ENCODE measurements at places on chromosomes 3 and 15. TPM values are rescaled to one million over a fixed set of nuclear protein-coding genes. Genes with fewer than 3 reads are reported as not detected.
A peak's percentile ranks its signal among the peaks of the same experiment; 100 is the strongest.

The LRRIQ4 gene
- total RNA-seq: not detected

The A4GNT gene
- total RNA-seq: not detected

DNA sequence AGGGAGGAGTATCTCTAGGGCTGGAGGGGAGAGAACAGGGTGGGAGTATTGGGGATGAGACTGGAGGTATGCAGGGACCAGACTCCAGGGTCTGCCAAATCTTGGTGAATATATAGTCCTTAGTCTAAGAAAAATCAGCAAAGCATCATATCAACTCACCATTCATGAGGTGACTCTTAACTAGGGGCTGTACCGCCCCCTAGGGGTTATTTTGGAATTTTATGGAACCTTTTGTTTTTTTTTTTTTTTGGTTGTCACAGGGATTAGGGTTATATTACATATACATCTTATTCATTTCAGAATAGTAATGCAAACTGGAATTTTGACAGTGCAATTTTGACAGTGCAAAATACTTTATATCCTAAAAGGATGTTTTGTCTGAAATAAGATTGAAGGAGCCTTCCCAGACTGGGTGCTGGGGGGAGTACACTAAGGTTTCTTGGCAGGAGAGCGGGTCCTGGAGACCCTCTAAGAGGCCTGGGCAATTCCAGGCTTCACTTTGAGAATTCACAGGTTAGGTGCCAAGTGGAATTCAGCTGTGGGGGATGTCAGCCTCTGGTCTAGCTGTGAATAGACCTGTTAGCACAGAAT is 7.5 kb downstream of the CMTM7 start:
- no peaks in the 10 kb centered on the region for H3K27me3 ChIP-seq
- no peak overlapping the region for H3K27ac ChIP-seq
- no peak for DNase-seq
- H3K36me3 ChIP-seq: no peaks in the 10 kb centered on the region
- H3K4me1 ChIP-seq: no peaks in the 10 kb centered on the region

GRCh38 chr15:70376929-70377691 is 279.4 kb upstream of the TLE3 start:
- no peaks in the 10 kb centered on the region for H3K36me3 ChIP-seq
- DNase-seq: peak; percentile 83
- H3K27me3 ChIP-seq: no peaks in the 10 kb centered on the region
- H3K4me3 ChIP-seq: no peak overlapping the region

- no peak for DNase-seq
- H3K4me1 ChIP-seq: peaks cover 6% of the 10 kb centered on the region
- no peaks in the 10 kb centered on the region for H3K36me3 ChIP-seq
- no peak overlapping the region for H3K4me3 ChIP-seq
- H3K27me3 ChIP-seq: no peaks in the 10 kb centered on the region
Measured at GRCh38 chr3:99999536-99999935, 114.8 kb downstream of the FILIP1L start.

GRCh38 chr3:118001380-118001779 is 1033.3 kb downstream of the IGSF11 start:
- no peaks in the 10 kb centered on the region for H3K27me3 ChIP-seq
- no peaks in the 10 kb centered on the region for H3K4me1 ChIP-seq
- no peak overlapping the region for H3K4me3 ChIP-seq
- no peaks in the 10 kb centered on the region for H3K36me3 ChIP-seq
- no peak overlapping the region for H3K27ac ChIP-seq
- DNase-seq: no peak

The FOXL2 gene
- total RNA-seq: not detected

- no peaks in the 10 kb centered on the region for H3K27me3 ChIP-seq
- H3K27ac ChIP-seq: no peak overlapping the region
- no peak for DNase-seq
- no peaks in the 10 kb centered on the region for H3K36me3 ChIP-seq
Measured at GRCh38 chr3:117141812-117142211, 432.2 kb downstream of the TUSC7 start.
